ENCODE measurements at places on chromosomes 2 and 18.
A peak's percentile ranks its signal among the peaks of the same experiment; 100 is the strongest.

GRCh38 chr2:143171817-143172216 lies 42.6 kb downstream of the ARHGAP15 start:
- peak; percentile 9 for DNase-seq

DNA sequence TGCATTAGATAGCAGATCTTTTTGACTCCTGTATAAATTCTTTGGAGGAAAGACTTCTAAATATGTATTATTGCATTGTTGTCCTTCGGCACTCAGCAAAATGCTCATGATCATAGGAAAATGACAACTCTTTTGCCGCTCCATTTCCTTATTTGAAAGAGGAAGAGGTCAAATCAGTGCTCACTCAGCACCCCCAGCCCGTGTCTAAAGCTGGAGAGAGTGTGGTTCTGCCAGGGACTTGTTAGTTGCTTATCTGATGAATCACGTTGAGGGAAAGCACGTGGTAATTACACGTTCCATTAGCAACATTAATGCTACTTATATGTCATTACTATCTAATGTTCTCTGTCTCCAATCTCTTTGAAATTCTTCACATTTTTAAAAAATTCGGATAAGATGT lies 46.0 kb upstream of the MBP start:
- peak; percentile 17 for DNase-seq

GRCh38 chr2:29487967-29488555 lies 372.8 kb downstream of the CLIP4 start:
- peak; percentile 22 for DNase-seq

GRCh38 chr2:63862806-63863205 lies 21.1 kb downstream of the UGP2 start:
- DNase-seq, result peak; percentile 86

GRCh38 chr2:8630676-8631464 lies 51.0 kb upstream of the ID2 start:
- DNase-seq, result no peak

DNA sequence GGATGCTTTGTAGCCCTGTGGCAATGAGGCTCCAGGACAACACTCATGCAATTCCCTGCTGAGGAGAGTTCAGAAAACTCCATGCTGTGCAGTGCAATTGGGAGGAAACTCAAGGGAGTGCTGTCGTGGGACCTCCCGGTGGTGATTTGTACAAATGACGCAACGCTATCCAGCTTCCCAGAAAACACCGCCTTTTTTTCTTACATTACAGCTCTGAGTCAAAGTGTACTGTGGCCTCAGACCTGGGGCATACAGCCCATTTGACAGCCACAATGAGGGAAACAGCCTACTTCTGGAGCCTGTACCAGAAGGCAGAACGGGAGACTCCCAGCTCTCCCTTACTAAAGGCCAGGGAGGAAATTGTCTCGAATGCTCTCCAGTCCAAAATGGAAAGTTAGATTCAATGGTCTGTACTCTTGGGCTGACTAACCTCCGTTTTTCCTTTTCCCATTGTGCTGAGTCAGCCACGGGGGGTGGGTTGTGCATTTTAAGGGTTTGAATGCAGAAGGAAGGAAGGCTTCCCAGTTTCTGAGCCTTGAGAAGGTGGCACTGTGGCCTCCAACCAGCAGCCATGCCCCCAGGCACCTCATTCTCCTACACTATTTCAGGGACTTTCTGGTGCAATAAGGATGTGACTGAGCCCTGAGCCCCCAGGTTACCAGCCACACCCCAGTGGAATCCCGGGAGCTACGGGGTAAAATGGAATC lies 16.4 kb upstream of the CYP1B1 start:
- peak; percentile 81 for DNase-seq

DNA sequence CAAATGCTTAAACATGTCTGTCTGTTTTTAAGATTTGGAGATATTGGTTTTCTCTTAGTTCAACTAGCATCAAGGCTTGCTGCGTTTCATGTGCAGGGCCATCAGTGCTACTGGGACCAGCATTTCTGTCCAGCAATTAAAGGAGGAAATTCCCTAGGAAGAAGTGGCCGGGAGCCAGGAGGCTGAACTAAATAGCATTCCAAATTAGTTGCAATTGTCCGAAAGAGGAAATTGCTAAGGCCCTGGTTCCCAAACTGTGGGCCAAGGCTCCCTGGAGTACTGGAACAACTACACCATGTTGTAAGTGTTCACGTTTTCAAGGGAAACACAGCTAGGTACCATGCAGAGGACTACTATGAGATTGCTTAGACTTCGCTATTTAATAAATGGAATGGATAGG lies 257.9 kb downstream of the PTPRM start:
- DNase-seq, result peak; percentile 16

- DNase-seq, result no peak
Measured at GRCh38 chr2:153641046-153641445, 162.5 kb upstream of the RPRM start.

DNA sequence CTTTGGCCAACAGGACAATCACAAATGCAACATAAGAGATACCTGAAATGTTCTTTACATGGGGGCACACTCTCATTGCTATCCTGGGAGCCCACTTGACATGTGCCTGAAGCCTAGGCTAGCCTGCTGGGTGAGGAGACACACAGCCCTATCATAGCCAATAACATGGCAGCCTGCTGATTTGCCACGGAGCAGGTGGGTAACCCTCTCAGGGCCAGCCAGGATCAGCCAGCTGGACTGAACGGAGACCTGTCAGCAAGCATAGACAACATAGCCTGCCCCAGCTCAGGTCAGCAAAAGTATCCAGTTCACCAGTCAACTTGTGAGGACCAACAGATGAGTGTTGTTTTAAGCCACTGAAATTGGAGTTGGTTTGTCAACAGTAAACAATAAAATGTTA lies 566.5 kb downstream of the DCDC2C start:
- DNase-seq, result no peak

- DNase-seq, result no peak
Measured at GRCh38 chr2:14891546-14891945, 259.0 kb downstream of the LRATD1 start.

- no peak for DNase-seq
Measured at GRCh38 chr2:51297488-51297887, 265.6 kb upstream of the NRXN1 start.

GRCh38 chr2:219451661-219452360 lies 17.2 kb downstream of the SPEG start:
- peak; percentile 75 for DNase-seq

- DNase-seq, result no peak
Measured at GRCh38 chr18:50654658-50655550, 95.0 kb downstream of the MAPK4 start.

GRCh38 chr18:57439985-57440330 lies 4.8 kb downstream of the ONECUT2 start:
- no peak for DNase-seq

DNA sequence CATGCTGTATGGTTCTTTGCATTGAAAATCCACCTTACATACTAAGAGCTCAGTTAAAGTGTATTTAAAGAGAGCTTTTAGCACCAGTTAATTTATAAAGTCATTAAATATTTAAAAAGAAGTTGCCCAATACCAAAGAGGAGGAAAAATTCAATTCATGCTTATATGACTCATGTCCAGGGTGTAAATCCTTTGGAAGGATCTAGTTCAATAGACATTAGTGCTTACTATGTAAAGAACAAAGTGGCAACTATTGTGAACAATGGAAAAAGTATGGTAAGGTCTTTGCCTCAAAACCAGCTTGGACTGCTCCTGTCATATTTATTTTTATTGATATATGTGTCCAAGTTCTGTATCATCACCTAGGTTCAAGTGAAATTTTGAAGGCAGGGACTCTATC lies 90.5 kb downstream of the SCN9A start:
- DNase-seq, result no peak

DNA sequence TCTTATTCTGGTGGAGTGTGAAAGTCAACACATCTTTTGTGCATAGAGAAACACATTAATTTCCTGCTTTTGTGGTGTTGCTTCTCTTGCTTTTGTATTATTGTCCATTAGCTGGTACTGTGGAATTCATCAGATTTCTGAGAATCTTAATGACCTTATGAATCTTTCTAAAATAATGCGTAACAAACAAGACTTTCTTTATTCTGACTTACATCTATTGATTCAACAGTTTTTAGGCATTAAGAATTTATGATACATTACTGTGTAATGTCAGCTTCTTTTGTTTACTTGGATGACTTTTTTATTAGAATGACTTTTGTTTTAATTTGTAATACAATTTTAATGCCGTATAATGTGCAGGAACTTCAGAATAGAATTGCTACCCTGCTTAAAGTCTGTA lies 43.4 kb downstream of the RAB10 start:
- no peak for DNase-seq

DNA sequence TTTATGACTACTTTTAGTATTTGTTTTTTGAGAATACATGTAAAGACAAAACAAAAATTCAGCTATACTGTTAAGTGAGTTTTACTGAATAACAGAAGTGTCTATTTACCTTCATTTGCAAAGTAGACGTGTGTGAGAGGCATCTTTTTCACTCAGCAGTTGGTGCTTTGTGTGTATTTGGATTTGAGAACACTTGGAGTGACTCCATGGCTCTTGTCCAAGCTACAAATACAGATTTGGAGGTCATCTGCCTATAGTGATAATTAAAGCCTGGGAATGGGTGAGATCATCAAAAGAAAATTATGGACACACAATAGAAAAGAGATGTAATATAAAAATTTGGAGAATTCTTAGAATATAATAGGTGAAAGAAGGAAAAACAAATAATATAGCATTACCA lies 6.2 kb downstream of the NAB1 start:
- DNase-seq, result no peak
